ENCODE measurements at places on chromosomes 1 and 21. TPM values are rescaled to one million over a fixed set of nuclear protein-coding genes. Genes with fewer than 3 reads are reported as not detected.
A peak's percentile ranks its signal among the peaks of the same experiment; 100 is the strongest.

Gene IL19
- total RNA-seq: not detected

Gene BACE2
- total RNA-seq: 67.5 TPM

- no peak overlapping the region for H3K4me3 ChIP-seq
- H3K4me1 ChIP-seq: no peaks in the 10 kb centered on the region
- no peaks in the 10 kb centered on the region for H3K27me3 ChIP-seq
- no peaks in the 10 kb centered on the region for H3K36me3 ChIP-seq
- DNase-seq: no peak
- H3K27ac ChIP-seq: no peak overlapping the region
Observed at GRCh38 chr1:216119600-216119999, 303.6 kb downstream of the USH2A start.

DNA sequence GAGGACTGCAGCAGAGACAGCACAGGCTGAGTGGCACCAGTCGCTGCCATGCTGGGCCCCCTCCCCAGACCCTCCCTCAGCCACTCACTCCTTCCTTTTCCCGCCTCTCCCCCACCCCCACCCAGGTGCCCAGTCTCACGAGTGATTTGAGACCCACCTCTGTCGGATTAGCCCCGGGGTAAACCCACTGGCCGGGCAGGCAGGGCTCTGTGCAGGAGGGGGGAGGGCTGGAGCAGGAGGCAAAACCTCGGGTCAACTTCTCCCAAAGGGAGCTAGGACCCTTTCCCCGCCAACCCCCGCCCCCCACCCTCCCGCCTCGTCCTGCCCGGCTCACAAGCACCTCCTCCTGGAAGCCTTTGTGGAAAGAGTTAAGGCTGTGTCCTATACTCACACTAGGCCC, 3.5 kb upstream of the MRPL24 start:
- H3K4me1 ChIP-seq: peaks cover 8% of the 10 kb centered on the region
- no peaks in the 10 kb centered on the region for H3K27me3 ChIP-seq
- H3K36me3 ChIP-seq: no peaks in the 10 kb centered on the region
- no peak for DNase-seq
- H3K4me3 ChIP-seq: no peak overlapping the region
- peak overlapping the region; percentile 100 for H3K27ac ChIP-seq

- no peaks in the 10 kb centered on the region for H3K4me1 ChIP-seq
- no peak overlapping the region for H3K27ac ChIP-seq
- no peaks in the 10 kb centered on the region for H3K27me3 ChIP-seq
- no peak for DNase-seq
- H3K4me3 ChIP-seq: no peak overlapping the region
Observed at GRCh38 chr1:58468612-58469011, 77.9 kb downstream of the OMA1 start.

- peaks cover 4% of the 10 kb centered on the region for H3K27me3 ChIP-seq
- no peaks in the 10 kb centered on the region for H3K36me3 ChIP-seq
- H3K4me3 ChIP-seq: peak overlapping the region; percentile 45
- H3K27ac ChIP-seq: no peak overlapping the region
- DNase-seq: no peak
Observed at GRCh38 chr1:244918421-244919319, 54.3 kb upstream of the HNRNPU start.

DNA sequence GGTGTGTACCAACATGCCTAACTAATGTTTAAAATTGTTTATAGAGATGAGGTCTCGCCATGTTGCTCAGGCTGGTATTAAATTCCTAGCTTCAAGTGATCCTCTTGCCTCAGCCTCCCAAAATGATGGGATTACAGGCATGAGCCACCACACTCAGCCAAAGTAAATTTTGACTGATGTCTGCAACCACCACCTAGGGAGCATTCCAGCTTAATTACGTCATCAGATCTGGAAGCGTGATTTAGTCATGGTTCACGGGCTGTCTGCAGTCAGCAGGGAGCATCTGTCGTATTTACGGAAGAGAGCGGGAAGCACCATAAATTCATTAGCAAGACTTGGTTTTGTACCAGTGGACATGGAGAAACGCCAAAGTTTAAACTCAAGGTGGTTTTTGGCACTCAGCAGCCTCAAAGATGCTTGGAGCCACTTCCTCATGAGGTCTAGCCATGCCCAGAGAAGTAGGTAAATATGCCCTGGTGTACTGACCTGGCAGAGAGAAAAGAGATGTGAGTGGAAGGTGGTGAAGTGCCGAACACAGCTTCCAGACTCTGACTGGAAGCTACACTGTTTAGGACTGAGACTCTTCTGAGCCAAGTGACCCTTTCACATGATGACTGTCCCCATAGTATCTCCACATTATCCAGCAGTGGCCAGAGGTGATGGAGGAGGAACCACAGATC, 60.8 kb upstream of the SLC35F3 start:
- H3K36me3 ChIP-seq: no peaks in the 10 kb centered on the region
- no peak overlapping the region for H3K27ac ChIP-seq
- DNase-seq: no peak
- no peak overlapping the region for H3K4me3 ChIP-seq

- no peak overlapping the region for H3K27ac ChIP-seq
- H3K4me1 ChIP-seq: no peaks in the 10 kb centered on the region
- no peak overlapping the region for H3K4me3 ChIP-seq
- H3K27me3 ChIP-seq: no peaks in the 10 kb centered on the region
- no peaks in the 10 kb centered on the region for H3K36me3 ChIP-seq
- DNase-seq: no peak
Observed at GRCh38 chr1:119541389-119541788, 34.4 kb downstream of the HSD3B1 start.

- H3K36me3 ChIP-seq: no peaks in the 10 kb centered on the region
- no peak overlapping the region for H3K4me3 ChIP-seq
Observed at GRCh38 chr1:47727697-47728085, 269.5 kb downstream of the TRABD2B start.

All from breast epithelium (tissue), 4 donors.